Occipital lobe (tissue), 3 donors: ENCODE measurements at places on chromosomes 1 and 21.

GRCh38 chr1:17743008-17743647 lies 12.0 kb upstream of the ACTL8 start:
- DNase-seq: no peak

DNA sequence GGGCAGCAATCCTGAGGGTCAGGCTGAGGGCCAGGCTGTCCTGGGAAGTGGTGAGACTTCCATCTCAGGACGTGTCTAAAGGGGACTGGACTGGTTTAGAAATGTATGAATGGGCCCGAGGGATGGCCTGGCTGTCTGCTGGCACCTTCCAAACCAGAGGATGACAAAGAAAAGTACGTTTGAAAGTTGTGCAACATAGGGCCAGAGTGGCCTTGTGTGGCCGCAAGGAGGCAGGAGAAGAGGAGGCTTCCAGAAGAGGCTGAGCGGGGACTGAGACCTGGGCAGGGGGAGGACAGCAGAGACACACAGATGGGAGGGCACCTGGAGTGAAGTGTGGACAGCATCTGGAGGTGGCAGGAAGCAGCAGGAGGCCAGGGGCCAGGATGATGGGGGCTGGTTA lies 2.6 kb upstream of the SYTL1 start:
- no peak for DNase-seq

DNA sequence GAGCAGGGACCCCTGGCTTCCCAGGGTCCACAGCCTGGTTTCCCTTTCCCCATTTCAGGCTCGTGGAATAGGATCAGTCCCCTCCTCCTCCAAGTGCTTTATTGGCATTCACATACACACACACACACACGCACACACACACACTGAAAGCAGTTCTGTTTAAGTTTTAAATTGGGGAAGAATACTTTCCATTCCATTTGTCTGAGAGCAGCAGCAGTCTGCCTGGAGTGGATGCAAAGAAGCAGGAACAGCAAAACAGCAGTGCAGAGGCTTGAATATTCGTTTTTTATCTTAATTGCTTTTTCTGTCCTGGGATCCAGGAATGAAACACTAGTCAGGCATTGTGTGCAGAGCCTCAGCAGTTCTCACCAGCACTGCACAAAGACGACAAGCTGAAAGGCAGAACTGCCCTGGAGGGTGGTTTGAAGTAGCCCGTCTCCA lies 7.1 kb downstream of the CYB561D1 start:
- no peak for DNase-seq

DNA sequence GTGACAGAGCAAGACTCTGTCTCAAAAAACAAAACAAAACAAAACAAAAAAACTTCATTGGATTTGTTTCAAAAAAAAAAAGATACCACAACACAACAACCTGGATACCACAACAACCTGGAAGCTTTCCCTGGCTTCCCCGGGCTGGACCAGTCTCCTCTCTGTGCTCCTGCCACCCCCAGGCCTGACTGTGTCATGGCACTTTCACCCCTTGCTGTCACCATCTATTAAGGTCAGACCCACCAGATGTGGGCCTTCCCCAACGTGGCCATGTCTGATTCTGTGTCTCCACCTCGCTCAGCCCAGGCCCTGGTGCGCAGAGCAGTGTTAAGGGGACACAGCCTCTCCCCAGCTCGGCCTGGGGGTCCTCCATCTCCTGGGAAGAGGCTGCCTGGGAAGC lies 28.3 kb upstream of the ACOT11 start:
- DNase-seq: no peak

- no peak for DNase-seq
Measured at GRCh38 chr1:234549447-234550021, 60.4 kb downstream of the IRF2BP2 start.

- no peak for DNase-seq
Measured at GRCh38 chr1:76951153-76951552, 83.9 kb downstream of the ST6GALNAC5 start.

GRCh38 chr1:246907472-246907871 lies 24.3 kb downstream of the AHCTF1 start:
- DNase-seq: no peak

DNA sequence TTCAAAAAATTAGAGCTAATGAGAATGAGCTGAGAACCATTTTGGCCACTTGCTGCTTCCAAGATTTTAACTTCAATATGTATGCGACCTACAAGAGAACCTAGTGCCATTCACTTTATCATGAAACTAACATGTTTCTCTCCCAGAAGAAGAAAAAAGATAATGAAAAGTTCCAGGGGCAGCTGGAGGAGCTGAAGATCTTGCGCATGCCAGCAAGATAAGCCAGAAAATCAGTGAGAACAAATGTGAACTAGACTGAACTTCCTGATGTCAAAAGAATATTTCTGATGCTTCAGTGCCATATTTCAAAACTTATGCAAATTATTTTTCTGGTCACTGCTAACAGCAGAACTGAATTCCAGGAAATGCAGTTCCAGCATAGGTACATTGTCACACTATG lies 1265.1 kb downstream of the BRINP3 start:
- no peak for DNase-seq

DNA sequence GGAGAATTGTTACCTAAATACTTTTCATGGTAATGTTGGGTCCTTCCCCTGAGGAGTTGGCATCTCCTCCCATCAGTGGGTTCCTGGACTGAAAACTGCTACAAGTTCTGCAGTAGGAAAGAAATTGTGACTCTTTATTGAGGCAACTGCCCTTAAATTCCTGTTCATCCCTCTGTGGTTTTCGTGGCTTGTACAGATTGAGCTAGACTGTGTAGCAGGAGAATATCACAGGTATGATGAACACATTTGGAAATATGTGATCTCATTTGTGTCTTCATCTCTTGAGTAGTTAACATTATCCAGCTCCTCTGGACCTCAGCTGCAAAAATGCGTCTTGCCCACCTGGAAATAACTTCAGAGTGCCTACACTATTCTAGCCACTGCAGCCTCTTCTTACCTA lies 390.6 kb downstream of the PTPRC start:
- DNase-seq: no peak

DNA sequence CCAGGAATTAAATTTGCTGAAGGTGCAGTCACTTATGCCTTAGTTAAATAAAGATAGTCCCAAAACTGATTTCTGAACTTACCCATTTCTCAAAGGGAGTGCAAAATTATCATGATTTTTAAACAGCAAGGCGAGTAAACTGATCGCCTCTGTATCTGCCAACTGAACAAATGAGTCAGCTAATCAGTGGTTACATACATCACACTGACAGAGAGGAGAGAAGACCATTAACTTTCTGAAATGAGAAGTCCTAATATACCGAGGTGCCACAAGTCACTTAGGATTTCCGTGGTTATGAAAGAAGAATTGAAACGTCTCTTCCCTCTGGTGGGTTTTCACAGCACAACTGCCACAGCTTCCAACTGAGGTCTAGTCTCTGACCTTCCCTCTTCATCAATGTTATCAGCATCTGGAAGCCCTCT lies 400.7 kb downstream of the SMYD3 start:
- DNase-seq: no peak

DNA sequence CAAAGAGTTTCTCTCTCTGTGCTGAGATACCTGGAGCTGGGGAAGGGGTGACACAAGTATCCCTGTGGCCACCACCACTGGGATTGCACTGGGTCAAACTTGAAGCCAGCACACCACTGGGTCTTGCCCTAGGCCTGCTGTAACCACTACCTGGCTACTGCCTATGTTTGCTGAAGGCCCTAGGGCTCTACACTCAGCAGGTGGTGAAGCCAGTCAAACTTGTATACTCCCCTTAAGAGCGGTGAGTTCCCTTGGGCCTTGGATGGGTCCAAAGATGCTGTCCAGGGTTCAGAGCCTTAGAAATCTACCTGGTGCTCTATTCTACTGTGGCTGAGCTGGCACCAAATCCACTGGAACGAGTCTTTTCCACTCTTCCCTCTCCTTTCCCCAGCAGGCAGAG lies 47.0 kb upstream of the WDR26 start:
- no peak for DNase-seq

DNA sequence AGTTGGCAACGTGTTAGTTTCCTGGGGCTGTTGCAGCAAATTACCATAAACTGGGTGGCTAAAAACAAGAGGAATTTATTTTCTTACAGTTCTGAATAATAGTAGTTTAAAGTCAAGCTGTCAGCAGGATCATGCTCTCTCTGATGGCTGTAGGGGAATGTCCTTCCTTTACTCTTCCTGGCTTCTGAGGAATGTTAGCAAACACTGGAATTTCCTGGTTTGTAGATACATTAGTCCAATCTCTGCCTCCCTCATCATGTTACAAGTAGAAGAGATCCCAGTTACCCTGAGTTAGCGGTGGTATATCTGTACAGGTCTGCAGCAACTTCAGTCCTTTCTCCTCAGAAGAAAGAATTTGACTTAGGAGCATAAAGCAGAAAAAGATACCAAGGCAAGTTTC lies 2249.1 kb downstream of the NCAM2 start:
- DNase-seq: no peak

GRCh38 chr1:12276225-12276624 lies 46.4 kb downstream of the VPS13D start:
- DNase-seq: no peak

- peak; percentile 99 for DNase-seq
Measured at GRCh38 chr1:7961216-7962013, at the start of gene PARK7. TSS of gene PARK7 (plus strand) at chr1:7961711. CDS start at chr1:7962786, 1,075 bp downstream.

DNA sequence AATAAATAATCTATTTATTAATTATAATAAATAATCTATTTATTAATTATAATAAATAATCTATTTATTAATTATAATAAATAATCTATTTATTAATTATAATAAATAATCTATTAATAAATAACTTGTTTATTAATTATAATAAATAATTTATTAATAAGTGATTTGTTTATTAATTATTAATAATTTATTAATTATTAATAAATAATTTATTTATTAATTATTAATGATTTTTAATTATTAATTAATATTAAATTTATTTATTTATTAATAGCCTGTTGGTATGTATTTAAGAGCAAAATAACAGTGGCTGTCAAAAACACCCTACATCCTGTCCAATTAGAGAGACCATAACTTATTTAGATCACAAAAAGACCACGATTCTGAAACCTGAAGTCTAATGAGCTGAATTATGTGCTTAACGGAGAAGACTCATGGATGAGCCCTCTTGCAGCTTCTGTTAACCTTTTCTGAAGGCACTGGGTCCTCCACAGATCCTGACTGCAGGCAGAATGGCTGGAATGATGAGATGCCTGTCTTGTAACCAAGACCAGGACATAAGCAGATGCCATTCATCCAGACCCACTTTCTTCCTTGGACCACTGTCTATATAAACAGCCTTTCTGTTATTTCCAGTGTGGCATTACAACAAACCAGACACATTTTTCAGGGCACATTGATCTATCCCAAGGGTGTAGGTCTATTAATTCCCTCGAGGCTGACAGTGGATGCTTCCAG lies 134.2 kb downstream of the SETD4 start:
- DNase-seq: no peak

DNA sequence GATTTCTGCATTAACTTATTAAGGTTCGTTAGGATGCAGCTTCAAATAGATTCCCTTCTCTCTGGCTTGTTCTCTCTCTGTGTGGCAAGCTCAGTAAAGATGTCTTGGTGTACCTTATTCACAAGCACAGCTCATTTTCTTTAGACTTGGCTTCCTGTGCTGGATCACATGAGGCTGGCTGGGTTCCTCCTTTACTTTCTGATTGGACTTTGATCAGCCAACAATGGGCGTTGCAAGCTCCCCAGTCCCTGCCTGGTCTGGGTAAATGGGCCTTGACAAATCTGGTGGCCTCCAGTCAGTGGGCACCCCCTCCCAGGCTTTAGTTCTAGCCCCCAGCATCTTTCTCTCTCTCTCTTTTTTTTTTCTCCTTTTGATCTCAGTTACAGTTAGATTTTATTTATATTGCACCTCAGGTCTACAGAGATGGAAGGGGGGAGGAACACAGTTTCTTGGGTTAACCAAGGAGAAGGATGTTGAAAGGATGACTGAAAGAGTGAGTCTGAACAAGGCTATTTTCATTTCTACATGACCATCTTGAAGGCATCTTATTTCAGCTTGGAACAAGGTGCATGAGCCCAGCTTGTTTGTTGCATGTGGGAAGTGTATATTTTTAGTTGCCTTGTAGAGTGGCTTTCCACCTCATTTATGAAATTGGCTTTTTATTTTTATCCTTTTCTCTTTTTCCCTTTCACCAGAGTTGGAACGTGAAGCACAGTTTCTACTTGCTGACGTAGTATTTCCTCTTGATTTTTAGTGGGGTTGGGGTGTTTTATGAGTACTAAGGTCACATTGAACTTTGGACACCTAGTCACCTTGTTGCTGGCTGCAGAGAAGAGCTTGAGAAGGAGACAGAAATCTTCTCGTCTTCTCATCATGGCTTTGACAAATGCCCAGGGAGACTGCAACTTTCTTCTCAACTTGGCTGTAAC lies 77.1 kb downstream of the PBX1 start:
- peak; percentile 50 for DNase-seq

GRCh38 chr1:203280061-203280460 lies 25.3 kb upstream of the BTG2 start:
- DNase-seq: no peak

GRCh38 chr1:205250699-205251098 lies 23.0 kb downstream of the TMCC2 start:
- no peak for DNase-seq

GRCh38 chr21:40057331-40057730 lies 190.1 kb downstream of the PCP4 start:
- no peak for DNase-seq

GRCh38 chr1:116504308-116505156 lies 66.3 kb downstream of the CD58 start:
- no peak for DNase-seq

DNA sequence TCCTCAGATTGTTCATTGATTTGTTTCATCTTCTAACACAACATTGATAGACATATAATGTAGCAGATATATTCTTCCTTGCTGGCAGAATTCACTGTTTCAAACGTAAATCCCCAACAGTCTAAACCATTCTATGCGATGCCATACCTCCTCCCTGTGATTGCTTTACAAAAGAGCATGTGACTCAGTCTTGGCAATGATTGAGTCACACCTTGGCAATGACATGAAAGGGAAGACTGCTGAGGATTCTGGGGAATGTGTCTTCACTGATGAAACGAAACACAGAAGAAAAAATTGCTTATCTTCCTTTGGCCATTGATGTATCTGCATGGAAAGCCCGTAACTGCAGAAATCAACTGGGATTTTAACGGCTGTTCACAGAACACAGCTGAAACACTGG lies 409.6 kb upstream of the ZRANB2 start:
- DNase-seq: no peak

DNA sequence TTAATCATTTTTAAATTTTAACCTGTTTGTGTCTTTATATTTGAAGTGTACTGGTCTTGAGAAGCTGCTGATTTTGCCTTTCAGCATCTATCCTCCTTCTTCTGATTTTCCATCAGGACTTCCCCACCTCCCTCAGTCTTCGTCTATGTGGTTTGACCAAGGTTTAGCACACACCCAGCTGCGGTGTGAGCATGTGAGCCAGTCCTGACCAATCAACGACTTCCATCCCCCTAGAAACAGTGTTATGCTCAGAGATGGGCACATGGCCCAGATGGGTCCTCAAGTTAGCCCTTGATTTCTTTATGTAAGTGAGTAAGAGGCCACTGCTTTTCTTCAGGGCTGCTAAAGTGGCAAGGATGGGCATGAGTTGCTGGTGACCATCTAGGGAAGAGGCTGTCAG lies 190.8 kb downstream of the MATN1 start:
- DNase-seq: no peak

- DNase-seq: no peak
Measured at GRCh38 chr1:29120367-29120766, 3.3 kb downstream of the TMEM200B start.
